ENCODE measurements at places on chromosomes 3 and 15.

DNA sequence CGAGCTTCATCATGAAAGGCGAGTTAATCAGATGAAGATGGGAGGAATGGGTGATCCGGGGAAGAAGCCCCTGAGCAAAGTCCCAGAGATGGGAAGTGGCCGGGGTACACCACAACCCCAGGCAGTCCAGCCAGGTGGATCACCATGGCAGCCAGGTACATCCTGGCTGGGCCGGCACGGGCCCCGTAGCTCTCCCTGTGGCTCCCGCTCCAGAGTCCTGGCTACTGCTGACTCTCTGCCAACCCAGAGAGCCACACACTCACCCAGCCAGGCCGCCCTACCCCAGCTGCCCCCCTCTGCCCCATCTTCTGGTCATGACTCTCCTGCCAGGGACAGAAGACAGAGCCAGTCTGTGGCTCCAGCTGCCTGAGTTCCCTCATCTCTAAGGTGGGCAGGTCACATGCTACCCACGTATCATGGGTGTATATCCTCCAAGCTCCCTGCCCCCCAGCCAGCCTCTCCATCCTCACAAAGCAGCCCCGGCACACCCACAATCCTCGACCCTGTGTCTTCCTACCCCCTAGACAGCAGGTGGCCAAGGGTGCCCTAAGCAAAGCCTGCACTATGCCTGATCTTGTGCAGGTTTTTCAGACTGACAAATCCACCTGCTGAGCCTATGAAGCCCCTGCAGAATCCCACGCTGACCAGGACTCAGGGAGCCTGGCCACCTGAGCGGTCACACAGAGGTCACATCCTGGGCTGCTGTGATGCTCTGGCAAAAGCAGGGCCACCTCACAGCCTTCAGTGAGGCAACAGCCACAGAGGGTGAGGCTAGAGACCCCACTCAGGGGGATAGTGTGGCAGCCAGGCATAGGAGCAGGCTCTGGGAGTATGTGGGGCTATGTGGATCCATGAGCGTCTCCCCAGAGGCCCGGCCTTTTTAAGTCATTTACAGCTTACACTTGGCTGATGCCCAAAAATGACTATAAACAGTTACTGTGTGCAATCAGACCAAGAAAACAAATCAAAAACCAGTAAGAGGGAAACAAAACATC lies 13.2 kb downstream of the XXYLT1 start:
- DNase-seq: no peak

DNA sequence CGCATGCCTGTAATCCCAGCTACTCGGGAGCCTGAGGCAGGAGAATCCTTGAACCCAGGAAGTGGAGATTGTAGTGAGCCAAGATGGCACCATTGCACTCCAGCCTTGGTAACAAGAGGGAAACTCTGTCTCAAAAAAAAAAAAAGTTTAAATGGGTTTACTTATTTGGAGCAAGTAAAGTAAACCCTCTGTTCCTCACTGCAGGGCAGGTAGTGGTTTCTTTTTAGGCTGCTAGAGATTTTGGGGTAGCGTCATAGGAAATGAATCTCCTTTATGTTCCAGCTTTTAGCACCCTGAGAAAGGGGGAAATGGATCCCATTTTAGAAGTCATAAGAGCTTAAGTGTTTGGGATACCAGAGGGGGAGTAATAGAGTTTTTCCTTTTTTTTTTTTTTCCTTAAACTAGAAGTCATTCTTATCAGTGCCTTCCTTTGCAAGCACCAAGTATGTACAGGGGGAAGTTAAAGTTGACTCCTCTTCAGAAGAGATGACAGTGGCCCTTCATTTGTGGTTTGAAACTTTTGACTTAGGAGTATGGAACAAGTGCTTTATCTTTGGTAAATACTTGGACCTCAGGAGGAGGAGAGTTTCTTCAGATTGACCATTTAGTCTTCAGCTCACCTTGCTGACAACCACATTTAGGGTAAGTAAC lies 8.0 kb downstream of the PXK start:
- no peak for DNase-seq

GRCh38 chr15:32636410-32636809 lies 5.1 kb upstream of the SCG5 start:
- DNase-seq: no peak

GRCh38 chr15:98418122-98418521 lies 230.2 kb upstream of the IGF1R start:
- DNase-seq: no peak

GRCh38 chr3:134376385-134376765 lies 2.1 kb upstream of the AMOTL2 start:
- DNase-seq: no peak

- DNase-seq: no peak
Observed at GRCh38 chr15:49826640-49827234, 205.9 kb downstream of the DTWD1 start.

- DNase-seq: peak; percentile 54
Observed at GRCh38 chr3:46845860-46846623, 17.2 kb downstream of the MYL3 start.

DNA sequence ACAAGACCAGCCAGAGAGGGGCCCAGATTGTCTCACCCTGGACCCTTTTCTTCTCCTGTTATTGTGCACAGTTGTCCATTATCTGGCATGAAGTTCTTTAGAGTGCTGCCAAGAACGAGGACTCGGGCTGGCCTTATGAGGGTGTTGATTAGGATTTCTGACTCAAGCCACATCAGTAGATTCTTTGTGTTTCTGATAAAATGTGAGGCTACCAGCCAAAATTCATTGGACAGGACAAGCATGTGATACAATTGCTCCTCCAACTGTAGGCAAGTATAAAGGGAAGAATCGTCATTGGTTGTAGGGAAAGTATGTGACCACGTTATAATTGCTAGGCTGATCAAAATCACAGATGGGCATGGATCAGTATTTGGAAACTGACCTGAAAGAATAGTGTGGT lies 99.2 kb upstream of the TMC3 start:
- no peak for DNase-seq

DNA sequence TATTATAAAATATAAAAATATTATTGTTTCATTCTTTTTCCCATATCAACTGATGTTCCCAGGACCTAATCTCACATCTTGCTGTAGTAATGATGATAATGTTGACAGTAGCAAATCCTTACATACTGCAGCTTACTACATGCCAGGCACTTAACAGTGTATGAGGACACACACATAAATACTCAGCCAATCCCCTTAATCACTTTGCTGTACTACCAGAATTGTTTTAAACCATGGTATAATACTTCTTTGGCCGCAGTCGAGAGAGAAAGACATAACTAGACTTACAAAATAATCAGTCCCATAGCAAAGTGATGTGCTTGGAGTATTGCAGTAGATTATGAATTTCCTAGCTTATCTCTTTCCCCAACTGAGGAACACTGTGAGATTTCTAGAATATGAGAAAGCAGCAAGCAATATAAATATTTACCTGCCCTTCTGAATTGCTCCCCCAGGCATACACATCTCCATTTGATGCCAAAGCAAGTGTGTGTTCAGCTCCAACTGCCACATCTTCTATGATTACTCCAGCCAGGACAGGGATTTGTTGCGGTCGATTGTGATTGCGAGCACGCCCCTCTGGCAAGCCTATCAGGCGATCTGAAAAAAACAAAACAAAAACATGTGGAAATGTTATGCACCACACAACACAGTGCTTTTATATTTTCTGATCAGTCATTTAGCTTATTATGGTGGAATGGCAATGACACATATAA lies 33.0 kb downstream of the FBXL22 start:
- no peak for DNase-seq

DNA sequence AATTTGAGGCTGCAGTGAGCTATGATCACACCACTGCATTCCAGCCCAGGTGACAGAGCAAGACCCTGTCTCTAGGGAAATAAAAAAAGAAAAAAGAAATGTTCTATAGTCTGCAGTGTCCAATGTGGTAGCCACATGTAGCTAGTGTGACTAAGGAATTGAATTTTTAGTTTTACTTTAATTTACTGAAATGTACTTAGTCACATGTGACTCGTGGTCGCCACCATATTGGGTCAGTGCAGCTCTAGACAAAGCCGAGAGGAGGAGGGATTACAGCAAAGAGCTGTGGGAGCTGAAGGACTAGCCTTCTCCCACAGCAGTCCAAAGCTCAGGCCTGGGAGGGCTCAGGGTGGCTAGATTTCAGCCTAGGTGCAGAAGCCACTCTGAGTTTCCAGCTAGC lies 65.9 kb upstream of the NTRK3 start:
- no peak for DNase-seq

- DNase-seq: no peak
Observed at GRCh38 chr3:157180262-157180661, 20.3 kb upstream of the CCNL1 start.

DNA sequence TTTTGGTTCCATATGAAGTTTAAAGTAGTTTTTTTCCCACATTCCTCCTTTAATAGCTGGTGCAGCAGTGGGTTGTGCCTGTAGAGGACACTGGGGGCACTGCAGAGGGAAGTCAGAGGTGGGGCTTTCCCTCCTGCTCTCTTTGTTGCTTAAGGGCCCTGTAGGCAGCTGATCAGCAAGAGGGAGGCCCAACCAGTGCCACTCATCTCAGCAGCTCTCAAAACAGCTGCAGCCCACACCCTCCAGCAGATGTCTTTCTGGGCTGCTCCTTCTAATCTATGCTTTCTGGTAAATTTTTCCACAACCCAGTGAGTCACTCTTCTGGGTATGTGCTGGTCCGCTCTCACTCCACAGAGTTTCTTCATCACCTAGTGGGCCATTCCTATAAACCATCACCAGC lies 263.8 kb downstream of the FEZF2 start:
- no peak for DNase-seq

GRCh38 chr15:98755138-98755537 lies 106.8 kb downstream of the IGF1R start:
- DNase-seq: no peak

DNA sequence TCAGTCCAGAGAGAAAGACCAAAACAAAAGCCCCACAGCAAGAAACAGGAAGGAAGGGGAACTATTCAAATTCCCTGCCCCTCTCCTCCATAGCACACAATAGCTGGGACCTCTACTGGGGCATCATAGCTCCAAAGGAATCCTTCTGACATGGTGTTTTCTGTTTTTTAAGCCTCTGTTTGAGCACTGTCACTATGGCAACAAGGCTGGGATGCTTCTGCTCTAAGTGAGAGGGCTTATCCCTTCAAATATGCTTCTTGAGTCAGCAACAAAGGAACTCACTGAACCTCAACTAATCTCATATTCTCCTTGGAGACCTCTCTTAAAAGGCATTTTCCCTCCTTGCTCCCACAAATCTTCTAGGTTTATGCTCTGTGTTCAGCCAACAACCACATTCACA lies 40.5 kb downstream of the MYLK start:
- DNase-seq: no peak

GRCh38 chr3:43692971-43693370 lies 2.2 kb downstream of the ABHD5 start:
- DNase-seq: no peak

DNA sequence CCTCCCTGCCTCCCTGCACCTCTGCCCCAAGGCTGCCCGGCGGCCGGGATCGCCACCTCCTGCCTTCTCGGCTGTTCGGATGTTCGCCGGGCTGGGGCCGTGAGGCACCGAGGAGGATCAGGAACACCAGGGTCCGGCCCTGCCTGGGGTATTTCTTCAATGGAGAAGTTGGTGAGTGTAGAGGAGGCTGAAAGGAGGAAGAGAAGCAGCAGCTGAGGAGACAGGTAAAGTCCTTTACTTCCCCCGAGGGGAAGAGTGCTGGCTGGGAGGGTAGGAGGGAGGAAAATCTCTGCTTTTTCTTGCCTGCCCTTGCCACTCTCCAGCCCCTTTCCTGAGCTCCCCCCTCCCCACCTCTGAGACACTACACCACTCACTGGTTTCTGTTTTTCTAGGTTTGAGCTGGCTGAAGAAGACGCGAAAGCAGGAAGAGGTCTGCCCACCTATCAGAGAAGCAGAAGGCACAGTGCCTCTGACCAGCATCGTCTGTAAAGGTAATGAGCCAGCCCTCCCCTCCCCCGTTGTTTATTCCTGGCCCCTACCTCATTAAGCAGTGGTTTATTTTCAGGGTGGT lies 519 bp downstream of the ASB7 start:
- DNase-seq: no peak

- no peak for DNase-seq
Observed at GRCh38 chr3:155745795-155746550, 1.1 kb upstream of the PLCH1 start.
